Bronchial epithelial cell (primary cell): ENCODE measurements at places on chromosomes 1 and 21. TPM values are rescaled to one million over a fixed set of nuclear protein-coding genes. Genes with fewer than 3 reads are reported as not detected.

NCSTN gene
- total RNA-seq = 27.9 and 36.7 TPM in 2 replicates

B3GALT5 gene
- total RNA-seq = under 0.01 and 0.90 TPM in 2 replicates

PPIAL4G gene
- total RNA-seq = not detected in 2 replicates

RIPK4 gene
- 34.0 and 35.5 TPM in 2 replicates for total RNA-seq

ANKRD34A gene
- total RNA-seq = under 0.01 TPM in 2 replicates

FOXJ3 gene
- total RNA-seq = 13.2 and 17.0 TPM in 2 replicates

TEDDM1 gene
- not detected in 2 replicates for total RNA-seq

KRTAP13-2 gene
- not detected in 2 replicates for total RNA-seq

ASPM gene
- total RNA-seq = 0.26 and 0.77 TPM in 2 replicates

FMO2 gene
- not detected in 2 replicates for total RNA-seq

MROH7 gene
- total RNA-seq = under 0.01 and 0.13 TPM in 2 replicates

SERTAD4 gene
- 0.26 and 0.64 TPM in 2 replicates for total RNA-seq

S100A14 gene
- 1,221 and 1,339 TPM in 2 replicates for total RNA-seq

C1orf56 gene
- total RNA-seq = 0.53 and 0.64 TPM in 2 replicates

ADAMTSL4 gene
- total RNA-seq = 1.2 and 1.6 TPM in 2 replicates

HSD3B2 gene
- not detected in 2 replicates for total RNA-seq

FBXO2 gene
- 49.5 and 75.7 TPM in 2 replicates for total RNA-seq

SPRR2G gene
- total RNA-seq = not detected in 2 replicates

FCRL4 gene
- total RNA-seq = not detected in 2 replicates

SELP gene
- not detected in 2 replicates for total RNA-seq

SELL gene
- total RNA-seq = not detected in 2 replicates

LCE1B gene
- not detected in 2 replicates for total RNA-seq

PEAR1 gene
- 1.8 TPM in 2 replicates for total RNA-seq

TRAPPC10 gene
- 16.8 and 21.6 TPM in 2 replicates for total RNA-seq

ETNK2 gene
- total RNA-seq = 58.7 and 70.4 TPM in 2 replicates

TATDN3 gene
- total RNA-seq = 12.1 and 21.8 TPM in 2 replicates

KRTAP19-1 gene
- not detected in 2 replicates for total RNA-seq
